ENCODE measurements at places on chromosomes 7 and 10. TPM values are rescaled to one million over a fixed set of nuclear protein-coding genes. Genes with fewer than 3 reads are reported as not detected.

The COL1A2 gene
- 615 TPM for total RNA-seq

The ZSWIM8 gene
- 66.7 TPM for total RNA-seq

The TSPAN33 gene
- total RNA-seq, result 8.8 TPM

The SLC16A12 gene
- total RNA-seq, result 2.7 TPM

The C10orf143 gene
- 1.0 TPM for total RNA-seq

The CRYGN gene
- total RNA-seq, result not detected

The PPP1R9A gene
- total RNA-seq, result 33.4 TPM

The ZNF503 gene
- 3.4 TPM for total RNA-seq

DNA sequence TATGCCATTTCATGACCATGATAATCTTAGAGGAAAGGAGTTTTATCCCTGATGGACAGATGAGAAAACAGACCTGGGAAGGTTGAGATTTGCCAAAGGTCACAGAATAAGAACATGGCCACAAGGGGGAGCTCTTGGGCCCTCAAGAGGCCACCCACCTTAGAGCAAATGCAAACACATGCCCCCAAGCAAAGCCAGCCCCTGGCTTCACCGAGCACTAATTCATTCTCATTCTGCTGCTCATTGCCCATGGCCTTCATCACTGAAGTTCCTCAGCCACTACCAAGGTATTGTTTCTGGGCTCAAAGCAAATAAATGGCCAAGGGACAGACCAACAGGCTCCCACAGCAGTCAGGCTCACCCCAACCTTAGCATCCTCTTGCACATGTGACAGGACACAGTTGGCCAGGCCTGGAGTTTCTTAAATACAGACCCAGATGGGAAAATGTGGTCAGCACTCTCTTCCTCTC is 44.2 kb downstream of the PDLIM1 start:
- DNase-seq, result peak; percentile 85
- H3K4me1 ChIP-seq, result peaks cover 33% of the 10 kb centered on the region
- peak overlapping the region; percentile 72 for H3K27ac ChIP-seq

DNA sequence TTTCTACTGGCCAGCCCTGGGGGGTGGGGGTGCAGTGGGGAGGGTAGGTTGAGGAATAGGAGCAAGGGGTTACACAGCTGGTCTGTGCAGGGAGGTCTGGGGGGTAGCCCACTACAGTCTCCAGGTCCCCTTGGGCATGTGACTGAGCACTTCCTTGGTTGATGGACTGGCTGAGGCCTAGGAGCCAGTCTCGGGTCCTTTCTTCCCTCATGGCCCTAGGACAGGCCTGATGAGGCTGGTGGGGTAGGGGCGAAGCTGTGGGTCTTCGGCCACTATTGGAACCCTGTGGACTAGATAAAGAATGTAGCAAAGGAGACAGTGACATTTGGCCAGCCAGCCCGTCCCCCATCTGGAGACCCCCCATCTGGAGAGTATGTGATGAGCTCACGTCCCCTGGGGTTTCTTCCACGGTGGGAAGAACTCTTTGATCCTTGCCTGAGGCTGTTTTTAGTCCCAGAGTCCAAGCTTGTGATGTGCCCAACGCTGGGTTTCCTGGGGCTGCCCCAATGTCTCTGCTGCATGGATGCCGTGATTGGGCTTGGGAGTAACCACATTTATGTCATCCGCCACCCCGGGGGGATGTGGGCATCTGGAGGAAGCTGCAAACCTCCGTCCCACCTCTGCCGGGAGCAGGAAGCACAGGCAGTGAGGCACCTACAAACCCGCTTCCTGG is 20.7 kb downstream of the FAM241B start:
- H3K27me3 ChIP-seq, result no peaks in the 10 kb centered on the region
- H3K27ac ChIP-seq, result no peak overlapping the region

- H3K36me3 ChIP-seq, result no peaks in the 10 kb centered on the region
- H3K4me3 ChIP-seq, result no peak overlapping the region
- peaks cover under 1% of the 10 kb centered on the region for H3K4me1 ChIP-seq
- no peaks in the 10 kb centered on the region for H3K27me3 ChIP-seq
- DNase-seq, result no peak
Measured at GRCh38 chr7:51062222-51062987, 254.2 kb downstream of the COBL start.

- peak; percentile 48 for DNase-seq
- no peak overlapping the region for H3K4me3 ChIP-seq
- H3K36me3 ChIP-seq, result no peaks in the 10 kb centered on the region
- peak overlapping the region; percentile 56 for H3K27ac ChIP-seq
Measured at GRCh38 chr10:4947635-4948596, 15.3 kb upstream of the AKR1C1 start.

GRCh38 chr7:2647594-2648172 is 15.9 kb downstream of the TTYH3 start:
- H3K27ac ChIP-seq, result no peak overlapping the region
- peaks cover 44% of the 10 kb centered on the region for H3K36me3 ChIP-seq
- H3K4me3 ChIP-seq, result no peak overlapping the region

DNA sequence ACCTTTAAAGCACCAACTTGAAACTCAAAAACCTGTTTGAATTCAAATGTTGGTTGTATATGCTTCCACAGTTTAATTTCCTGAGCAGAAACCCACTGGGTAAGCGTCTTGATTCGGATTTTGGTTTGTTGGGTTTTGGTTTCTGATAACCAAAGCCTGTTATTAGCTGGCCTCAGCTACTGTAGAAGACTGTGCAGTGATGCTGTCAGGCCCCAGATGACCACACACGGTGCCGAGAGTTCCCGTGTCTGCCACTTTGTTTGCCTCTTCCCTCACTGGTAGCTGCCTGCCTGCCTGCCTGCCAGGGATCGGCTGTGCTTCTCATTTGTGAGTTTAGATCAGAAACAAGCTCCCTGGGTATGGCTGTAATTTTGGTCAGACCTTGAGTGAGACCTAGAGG is 5.6 kb downstream of the MDH2 start:
- no peak overlapping the region for H3K4me3 ChIP-seq
- no peak for DNase-seq
- H3K36me3 ChIP-seq, result no peaks in the 10 kb centered on the region
- H3K27ac ChIP-seq, result no peak overlapping the region

DNA sequence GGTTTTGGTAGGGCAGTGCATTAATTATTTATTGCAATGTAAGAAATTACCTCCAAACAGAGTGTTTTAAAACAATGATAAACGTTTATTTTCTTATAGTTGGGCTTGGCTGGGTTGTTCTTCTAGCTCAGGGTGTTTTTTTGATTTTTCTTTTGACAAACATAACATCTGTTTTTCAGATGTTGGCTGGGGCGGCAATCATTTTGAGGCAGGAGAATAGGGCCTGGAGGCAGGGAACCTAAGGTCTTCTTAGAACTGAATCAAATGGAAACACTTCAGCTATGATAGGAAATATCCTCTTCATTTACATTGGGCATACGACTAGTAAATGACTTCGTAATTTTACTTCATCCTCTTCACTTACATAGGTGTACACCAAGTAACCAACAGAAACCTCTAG is 47.4 kb upstream of the NAMPT start:
- no peak overlapping the region for H3K27ac ChIP-seq
- no peak for DNase-seq
- no peak overlapping the region for H3K4me3 ChIP-seq
- H3K4me1 ChIP-seq, result no peaks in the 10 kb centered on the region

DNA sequence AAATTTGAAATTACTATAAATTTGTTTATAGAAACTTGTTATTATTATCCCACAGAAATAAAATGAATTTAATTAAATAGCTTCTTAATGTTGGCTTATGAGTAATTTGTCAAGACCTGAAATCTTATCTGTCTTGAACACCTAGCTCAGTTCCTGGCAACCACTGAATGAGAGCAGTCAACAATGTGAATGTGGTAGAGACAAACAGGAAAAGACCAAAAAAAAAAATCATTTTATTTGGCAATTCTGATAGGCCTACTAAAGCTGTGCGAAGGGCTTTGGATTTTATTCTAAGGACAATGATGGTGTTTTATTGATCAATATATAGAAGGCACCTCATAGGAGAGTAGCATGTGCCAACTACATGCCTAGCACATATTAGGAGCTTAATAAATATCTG is 127.8 kb upstream of the RSU1 start:
- H3K4me3 ChIP-seq, result no peak overlapping the region
- no peaks in the 10 kb centered on the region for H3K4me1 ChIP-seq
- no peak for DNase-seq
